ENCODE measurements at places on chromosomes 13 and 19. TPM values are rescaled to one million over a fixed set of nuclear protein-coding genes. Genes with fewer than 3 reads are reported as not detected.

- no peak for DNase-seq
- no peak overlapping the region for H3K27ac ChIP-seq
- H3K4me3 ChIP-seq, result no peak overlapping the region
- peaks cover 7% of the 10 kb centered on the region for H3K4me1 ChIP-seq
- no peaks in the 10 kb centered on the region for H3K27me3 ChIP-seq
Observed at GRCh38 chr13:27595055-27595811, 25.1 kb downstream of the LNX2 start.

GRCh38 chr19:40614622-40615411 is 13.6 kb downstream of the LTBP4 start:
- no peak overlapping the region for H3K27ac ChIP-seq
- H3K27me3 ChIP-seq, result no peaks in the 10 kb centered on the region
- peaks cover 21% of the 10 kb centered on the region for H3K4me1 ChIP-seq
- H3K4me3 ChIP-seq, result no peak overlapping the region
- DNase-seq, result peak; percentile 51

- H3K27ac ChIP-seq, result peak overlapping the region; percentile 99
- H3K4me1 ChIP-seq, result peaks cover 34% of the 10 kb centered on the region
- H3K4me3 ChIP-seq, result peak overlapping the region; percentile 56
- peak; percentile 84 for DNase-seq
- peaks cover 7% of the 10 kb centered on the region for H3K36me3 ChIP-seq
Observed at GRCh38 chr13:113837560-113838355, 26.1 kb downstream of the GAS6 start.

Gene TSKS
- polyA plus RNA-seq, result not detected
